ENCODE measurements at places on chromosomes 7 and 10.
A peak's percentile ranks its signal among the peaks of the same experiment; 100 is the strongest.

- no peak for DNase-seq
Observed at GRCh38 chr7:111987115-111987826, 218.9 kb downstream of the DOCK4 start.

GRCh38 chr7:24793982-24794648, 36.9 kb upstream of the GSDME start:
- no peak for DNase-seq

- no peak for DNase-seq
Observed at GRCh38 chr10:97659589-97659988, 19.1 kb downstream of the PI4K2A start.

DNA sequence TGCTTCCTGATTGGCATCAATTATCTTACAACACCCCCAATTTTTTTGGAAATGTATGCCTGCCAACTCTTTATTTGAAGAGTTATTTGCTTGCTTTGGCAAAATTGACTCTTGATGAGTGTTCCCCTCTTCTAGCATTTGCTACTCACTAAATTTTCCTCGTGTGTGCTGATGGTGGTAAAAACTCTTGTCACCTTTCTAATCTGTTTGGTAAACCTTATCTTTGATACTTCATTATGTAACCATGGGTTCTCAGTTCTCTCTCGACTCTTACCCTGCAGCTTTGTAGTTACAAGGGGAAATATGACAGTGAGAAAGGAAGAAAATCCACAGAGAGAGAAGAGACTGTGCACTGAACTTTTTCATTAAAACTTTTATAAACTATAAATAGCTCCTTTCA, 102.5 kb downstream of the CDK14 start:
- DNase-seq = no peak

DNA sequence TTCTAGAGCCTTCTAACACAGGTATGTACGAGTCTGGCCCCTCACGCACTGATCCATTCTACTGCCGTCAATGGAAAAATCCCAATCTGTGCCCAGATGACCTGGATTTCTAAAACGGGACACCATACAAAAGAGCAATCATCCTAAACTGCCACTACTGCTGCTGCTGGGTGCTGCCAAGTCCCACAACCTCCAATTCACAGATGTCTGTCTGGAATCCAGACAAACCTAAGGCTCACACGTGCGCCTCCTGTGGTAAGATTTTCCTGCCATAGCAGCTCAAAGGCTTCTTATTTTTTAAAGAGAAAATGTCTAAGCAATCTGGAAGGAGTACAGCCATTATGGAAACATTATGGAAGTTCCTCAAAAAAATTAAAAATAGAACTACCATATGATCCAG, 40.9 kb downstream of the JCAD start:
- DNase-seq = no peak

DNA sequence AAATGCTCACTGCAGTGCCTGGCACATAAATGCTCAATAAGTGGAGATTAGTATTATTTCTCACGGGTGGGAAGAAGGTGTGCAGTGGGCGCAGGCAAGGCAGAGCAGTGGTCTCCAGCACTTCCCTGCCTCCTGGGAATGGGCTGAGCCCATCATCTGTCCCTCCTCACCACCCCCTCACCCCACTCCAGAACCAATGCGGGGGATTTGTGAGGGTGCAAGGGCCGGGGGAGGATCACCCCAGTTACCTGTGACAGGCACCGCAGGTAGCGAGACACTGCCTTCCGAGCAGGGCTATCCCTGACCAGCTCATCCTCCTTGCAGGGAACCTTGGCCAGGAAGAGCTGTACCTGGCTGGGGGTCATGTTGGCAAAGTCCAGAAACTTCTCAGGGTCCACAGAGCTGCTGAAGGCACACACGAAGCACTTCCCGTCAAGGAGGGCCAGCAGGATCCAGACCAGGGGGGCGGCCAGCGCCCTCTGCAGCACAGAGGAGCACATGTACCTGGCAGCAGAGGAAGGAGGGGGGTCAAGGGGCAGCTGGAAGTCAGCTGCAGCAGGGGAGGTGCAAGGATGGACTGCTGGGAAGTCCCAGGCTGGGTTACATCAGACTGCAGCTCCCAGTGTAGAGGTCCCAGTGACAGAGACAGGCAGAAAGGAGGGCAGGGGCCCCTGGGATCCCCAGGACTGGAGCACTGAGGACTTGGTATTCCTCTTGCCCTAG, 2.8 kb downstream of the CALHM3 start:
- no peak for DNase-seq

DNA sequence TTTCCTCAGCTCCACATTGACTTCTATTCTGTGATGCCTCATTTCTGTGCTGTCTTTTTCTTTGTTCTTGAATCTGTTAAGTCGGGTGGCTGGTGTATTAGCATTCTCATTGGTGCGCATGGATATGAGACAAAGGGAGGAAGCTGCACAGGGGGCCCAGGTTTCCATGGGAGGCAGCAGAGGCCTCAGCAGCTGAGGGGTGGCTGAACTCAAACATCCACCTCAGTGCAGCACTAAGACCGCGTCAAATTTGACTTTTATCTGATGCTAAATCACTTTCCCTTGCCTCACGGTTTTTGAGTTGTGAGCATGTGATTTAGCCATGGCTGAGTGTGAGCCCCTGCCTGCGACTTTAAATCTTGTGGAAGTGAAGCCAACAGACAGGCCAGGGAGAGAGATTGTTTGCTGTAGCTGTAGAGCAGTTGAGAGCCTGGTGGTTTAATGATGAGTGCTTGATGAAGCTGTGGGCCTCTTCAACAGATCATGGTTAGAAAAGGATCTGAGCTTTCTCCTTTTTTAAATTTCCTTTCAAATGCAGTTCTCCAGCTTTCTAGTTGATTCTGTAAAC, 193.3 kb upstream of the ZNF804B start:
- DNase-seq = no peak

DNA sequence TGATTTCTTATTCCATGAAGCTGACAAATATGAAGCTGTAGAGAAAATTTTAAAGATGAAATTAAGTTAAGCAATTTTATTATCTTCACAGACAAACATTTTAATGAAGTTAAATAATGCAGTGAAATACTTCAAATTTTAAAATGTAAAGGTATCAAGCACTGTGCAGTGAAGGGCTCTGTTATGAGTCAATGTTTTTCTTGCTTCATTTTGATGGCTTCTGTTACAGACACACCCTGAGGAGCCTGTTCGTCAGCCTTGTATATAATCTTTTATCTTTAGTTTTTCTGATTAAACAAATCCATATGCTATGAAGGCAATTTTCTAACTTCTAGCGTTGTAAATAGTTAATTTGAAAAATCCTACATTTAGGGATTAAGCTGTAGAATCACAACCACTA, 18.5 kb downstream of the VSTM2A start:
- no peak for DNase-seq

GRCh38 chr7:52146871-52147634, 830.4 kb upstream of the COBL start:
- no peak for DNase-seq

DNA sequence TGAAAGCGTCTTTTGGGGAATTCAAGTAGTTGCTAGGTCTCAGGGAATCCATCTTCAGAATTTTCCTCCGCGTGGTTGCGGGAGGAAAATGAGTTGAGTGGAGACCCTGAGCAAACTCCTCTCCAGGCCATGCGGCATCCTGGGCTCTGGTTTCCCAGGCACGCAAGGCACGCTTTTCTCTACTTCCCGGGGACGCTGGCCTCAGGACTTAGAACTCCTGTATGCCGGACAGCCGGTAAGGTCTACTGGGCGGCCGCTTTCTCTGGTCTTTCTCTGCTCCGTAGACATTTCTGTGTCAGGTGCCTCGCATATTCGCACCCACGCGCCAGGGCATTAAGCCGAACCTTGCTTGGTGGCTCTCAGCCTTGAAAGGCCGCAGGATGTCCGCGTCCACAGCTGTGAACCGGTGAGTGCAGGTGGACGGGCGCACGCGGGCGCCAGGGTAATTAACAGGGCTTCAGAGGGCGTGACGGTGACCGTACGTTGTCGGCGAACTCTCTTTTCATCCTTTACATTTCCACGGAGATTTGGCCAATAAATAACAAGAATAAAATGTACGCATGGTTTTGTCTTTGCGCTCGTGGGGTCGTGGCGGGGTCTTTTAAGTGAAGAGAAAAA, 992 bp upstream of the RBM20 start:
- DNase-seq = no peak

DNA sequence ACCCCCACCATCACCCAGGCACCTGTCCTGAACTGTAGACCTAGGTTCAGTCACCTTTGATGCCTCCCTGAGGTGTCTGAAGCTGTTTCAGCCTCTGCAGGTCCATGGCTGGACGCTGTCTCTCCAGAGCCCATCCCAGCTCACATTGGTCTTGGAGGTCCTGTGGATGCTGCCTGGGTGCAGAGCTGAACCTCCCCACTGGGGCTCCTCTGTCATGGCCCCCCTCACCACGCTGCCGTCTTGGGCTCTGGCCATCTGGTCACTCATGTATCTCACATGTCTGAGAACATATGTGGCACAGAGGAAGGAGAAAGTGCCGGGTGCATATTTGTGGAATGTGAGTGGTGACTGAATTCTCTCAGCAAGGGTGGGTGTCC, 108.9 kb downstream of the NKX6-2 start:
- DNase-seq = no peak

- no peak for DNase-seq
Observed at GRCh38 chr7:29019387-29019786, 61.3 kb upstream of the TRIL start.

- DNase-seq = no peak
Observed at GRCh38 chr10:13953371-13953770, 366.6 kb downstream of the PRPF18 start.

GRCh38 chr7:41809529-41809939, 106.6 kb upstream of the INHBA start:
- no peak for DNase-seq

- no peak for DNase-seq
Observed at GRCh38 chr7:28986765-28987110, 28.6 kb upstream of the TRIL start.

DNA sequence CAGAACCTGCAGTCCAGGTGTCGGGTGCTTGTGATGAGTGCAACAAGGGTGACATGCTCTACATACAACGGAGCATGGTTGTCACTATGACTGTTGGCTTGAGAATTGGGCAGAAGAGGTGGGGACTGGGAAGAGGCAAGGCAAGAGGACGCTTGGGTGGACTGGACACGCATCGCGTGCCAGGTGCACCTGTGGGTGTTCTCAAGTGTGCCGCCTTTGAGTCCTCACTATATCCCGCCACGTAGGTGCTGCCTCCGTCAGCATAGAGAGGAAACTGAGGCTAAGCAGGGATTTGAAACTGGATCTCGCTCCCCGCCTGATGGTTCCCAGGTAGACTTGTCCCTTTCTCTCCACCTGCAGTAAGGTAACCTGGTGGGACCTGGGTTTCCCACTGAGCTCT, 27.2 kb downstream of the CDH23 start:
- DNase-seq = no peak

DNA sequence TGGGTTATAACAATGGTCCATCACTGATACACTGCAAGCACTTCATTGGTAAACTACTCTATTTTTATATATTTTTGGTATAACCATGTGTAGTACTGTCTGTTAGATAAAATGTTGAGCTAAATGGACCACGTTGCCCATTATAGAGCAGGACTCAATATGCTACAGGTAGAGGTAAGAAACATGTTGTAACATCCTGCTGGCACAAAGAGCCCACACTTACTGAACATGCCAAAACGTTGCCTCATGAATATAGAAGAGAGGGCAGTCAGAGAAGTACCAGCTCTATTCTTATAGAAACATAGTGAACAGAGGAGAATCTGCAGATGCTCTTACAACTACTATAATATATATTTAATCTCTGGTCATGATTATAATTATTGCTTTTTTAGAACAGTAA, 18.4 kb upstream of the MET start:
- DNase-seq = no peak

GRCh38 chr7:128793181-128793547, 1.4 kb downstream of the CCDC136 start:
- DNase-seq = no peak

GRCh38 chr10:131113709-131114291, 197.7 kb downstream of the TCERG1L start:
- no peak for DNase-seq

GRCh38 chr7:150897502-150898474, 45.5 kb downstream of the AOC1 start:
- peak; percentile 54 for DNase-seq

- DNase-seq = no peak
Observed at GRCh38 chr7:122988333-122988732, 7.2 kb downstream of the TAS2R16 start.

- no peak for DNase-seq
Observed at GRCh38 chr7:714251-714671, 12.2 kb upstream of the DNAAF5 start.

GRCh38 chr10:71345694-71346093, 26.6 kb downstream of the SLC29A3 start:
- no peak for DNase-seq

DNA sequence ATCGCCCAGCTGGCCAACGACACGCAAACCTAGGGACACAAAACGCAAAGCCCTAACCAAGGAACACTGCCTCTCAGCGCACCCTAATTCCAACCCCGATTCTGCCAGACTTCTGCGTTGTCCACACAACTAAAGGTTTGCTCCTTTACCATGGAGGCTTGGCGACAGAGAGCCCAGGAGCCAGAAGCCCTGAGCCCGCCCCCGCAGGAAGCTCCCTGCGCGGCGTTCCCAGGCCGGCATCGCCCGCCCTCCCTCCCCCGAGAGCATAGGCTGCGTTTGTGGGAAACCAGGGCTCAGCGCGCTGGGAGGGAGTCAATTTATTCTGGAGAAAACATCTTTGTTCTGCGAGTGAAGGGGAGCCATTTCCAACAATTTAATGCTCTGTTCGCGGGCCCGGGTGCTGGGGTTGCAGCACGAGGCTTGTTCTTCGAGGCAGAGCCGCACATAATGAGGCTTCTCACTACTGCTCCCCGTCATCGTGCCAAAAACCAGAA, 103.9 kb downstream of the GRID1 start:
- no peak for DNase-seq

DNA sequence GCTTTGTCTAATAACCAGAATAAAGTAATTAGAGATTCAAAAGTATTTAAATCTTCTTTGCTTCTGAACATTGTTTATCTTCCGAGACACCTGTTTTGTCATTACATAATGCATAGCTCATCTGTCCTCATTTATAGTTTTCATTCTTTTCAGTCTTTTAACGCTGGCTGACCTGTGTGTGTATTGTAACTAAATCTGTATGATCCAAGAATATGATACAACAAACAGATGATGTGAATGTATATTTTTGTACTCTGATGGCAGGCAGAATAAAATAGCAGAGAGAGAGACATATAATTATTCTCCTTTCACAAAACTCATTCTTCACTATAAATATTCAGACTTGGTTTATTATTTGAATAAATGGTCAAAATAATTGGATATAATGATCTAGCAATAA, 80.6 kb downstream of the ORC5 start:
- no peak for DNase-seq

DNA sequence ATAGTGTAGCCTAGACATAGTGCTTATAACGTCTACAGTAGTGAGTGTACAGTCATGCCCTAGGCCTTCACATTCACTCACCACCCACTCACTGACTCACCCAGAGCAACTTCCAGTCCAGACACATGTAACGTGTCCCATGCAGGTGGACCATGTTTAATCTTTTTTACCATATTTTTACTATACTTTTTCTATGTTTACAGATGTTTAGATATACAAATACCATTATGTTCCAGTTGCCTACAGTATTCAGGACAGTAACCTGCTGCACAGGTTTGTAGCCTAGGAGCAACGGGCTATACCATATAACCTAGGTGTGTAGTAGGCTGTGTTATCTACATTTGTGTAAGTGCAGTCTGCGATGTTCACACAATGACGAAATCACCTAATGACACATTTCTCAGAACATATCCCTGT, 11.0 kb downstream of the MPP7 start:
- peak; percentile 39 for DNase-seq

Data from activated CD4-positive, alpha-beta T cell treated with anti-CD3 and anti-CD28 coated beads, Interleukin-2, amount 50 U/mL, for 16 hours (primary cell).